ENCODE measurements at places on chromosomes 3 and 15.

GRCh38 chr15:61524545-61524944 is 295.4 kb upstream of the RORA start:
- no peak for DNase-seq

DNA sequence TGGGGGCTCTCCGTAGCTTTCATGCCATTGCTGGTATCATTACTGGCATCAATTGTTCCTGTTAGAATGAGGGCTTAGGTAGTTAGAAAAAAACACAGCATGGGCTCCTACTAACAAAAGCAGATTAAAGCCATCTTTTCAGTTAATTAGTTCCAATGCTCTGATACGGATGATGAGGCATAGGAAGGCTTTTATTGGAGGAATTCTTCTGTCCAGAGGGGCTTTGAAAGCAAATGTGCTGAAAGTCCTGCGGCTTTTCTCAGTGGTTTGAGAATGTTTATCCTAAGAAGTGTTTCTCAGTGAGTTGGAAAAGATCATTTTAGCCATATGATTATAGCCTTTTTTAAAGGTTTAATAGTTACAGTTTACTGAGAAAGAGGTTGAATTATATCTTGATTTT is 198.5 kb downstream of the THSD4 start:
- DNase-seq = no peak

DNA sequence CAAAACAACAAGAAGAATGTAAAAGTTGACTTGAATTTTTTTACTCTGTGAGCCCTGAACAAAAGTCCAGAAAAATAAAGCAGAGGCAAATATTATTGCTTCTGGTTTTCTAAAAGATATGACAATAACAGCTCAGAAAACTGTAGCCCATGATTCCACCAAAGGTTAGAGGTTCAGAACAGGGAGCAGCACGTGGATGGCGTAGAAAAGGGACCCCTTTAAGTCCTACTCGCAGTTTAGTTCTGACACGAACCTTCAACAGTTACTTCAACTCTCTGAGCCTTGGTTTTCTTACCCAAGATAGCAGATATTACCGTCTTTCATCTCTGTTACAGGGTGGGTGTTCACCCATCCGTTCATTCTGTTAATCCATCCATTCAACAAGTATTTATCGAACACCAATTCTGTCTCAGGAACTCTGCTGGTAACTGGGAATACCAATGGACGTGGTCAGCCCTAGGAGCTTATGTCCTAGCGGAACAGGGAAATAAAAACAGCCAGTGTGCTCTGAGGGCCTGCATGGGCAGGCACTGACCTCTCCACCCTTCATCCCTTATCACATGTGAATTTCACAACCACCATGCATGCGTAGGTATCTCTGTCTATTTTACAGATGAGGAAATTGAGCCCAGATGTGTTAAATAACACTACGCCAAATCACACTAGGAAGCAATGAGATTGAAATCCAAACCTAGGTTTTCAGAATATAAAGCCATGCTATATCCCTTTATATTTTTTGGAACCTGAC is 274.2 kb upstream of the ICE2 start:
- DNase-seq = no peak

DNA sequence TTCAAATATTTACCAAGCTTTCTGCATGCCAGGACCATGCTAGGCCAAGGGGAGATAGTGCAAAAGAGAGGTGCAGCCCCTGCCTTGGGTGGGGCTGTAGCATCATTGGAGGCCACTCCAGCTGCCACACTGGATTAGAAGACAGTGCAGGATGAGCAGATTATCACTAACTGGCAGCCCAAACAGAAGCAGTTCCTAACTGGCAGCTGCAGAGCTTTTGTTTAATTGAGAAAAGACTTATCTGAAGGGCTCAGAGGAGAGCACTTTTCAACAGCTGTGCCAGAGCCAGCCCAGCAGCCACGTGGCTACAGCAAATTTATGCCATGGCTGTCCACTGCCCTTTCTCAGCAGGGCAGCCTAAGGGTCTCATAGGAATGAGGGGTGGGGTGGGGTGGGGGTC is 13.5 kb upstream of the ACSBG1 start:
- no peak for DNase-seq

- DNase-seq = no peak
Observed at GRCh38 chr15:42108189-42108588, 13.8 kb upstream of the PLA2G4D start.

GRCh38 chr3:16743276-16743675 is 138.1 kb upstream of the DAZL start:
- no peak for DNase-seq

GRCh38 chr3:96900566-96900965 is 86.2 kb downstream of the EPHA6 start:
- no peak for DNase-seq

DNA sequence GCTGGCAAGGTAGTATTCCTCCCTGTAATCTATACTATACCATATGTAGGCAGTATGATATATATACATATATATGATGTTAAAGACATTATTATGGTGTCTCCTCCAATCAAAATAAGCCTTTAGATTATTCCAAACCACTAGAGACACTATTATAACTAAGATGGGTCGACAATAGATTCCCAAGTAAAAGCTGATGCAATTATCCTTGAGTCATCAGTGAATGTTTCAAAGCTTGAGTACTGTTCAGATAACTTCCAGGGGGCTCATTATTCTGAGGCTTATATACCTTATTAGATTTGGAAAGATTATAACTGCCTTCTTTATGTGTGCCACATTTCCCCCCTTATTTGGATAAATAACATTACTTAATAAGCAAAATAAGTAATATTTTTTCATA is 11.9 kb upstream of the C3orf38 start:
- peak; percentile 40 for DNase-seq

- no peak for DNase-seq
Observed at GRCh38 chr15:39807791-39808190, 25.1 kb upstream of the FSIP1 start.

DNA sequence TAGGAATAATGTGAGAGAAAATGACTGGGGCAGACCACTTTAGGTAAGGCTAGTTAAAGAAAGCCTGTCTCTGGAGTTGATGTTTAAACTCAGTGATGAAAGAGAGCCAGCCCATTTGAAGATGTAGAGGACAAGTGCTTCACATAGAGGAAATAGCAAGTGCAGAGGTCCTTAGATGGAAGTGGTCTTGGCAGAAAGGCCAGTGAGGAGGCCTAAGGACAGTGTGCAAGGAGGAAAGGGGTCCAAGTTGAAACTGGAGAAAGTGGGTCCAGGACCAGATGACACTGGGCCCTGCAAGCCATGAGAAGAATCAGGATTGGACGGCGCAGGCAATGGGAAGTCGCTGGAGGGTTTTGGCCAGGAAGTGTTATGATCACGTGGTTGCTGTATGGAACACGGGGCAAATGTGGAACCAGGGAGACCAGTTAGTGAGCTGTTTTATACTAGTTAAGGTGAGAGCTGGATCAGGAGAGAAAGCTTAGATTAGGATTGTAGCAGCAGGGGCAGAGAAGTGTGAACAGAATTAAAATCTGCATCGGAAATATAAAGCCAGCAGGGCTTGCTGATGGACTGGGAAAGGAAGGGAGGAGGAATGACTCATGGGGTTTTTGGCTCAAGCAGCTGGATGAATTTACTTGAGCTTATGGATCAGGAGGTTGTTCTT is 48.0 kb upstream of the SCAANT1 start:
- peak; percentile 82 for DNase-seq

DNA sequence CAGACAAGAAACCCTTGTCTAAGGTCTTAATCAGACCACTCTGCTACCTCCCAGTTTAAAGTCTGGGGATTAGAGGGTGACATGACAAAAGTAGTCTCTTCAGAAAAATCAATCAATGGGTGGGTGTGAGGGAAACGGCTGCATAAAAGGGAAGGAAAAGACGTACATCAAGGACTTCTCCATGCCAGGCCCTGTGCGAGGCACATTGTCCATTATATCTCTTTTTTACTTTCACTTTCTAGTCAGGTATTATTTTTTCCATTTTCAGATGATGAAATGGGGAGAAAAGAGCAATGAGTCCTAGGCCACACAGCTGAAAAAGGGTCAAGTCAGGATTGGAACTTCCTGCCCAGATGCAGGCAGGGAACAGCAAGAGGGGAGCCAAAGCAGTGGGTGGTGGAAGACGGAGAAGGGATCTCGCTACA is 4.6 kb upstream of the CX3CR1 start:
- DNase-seq = peak; percentile 18

DNA sequence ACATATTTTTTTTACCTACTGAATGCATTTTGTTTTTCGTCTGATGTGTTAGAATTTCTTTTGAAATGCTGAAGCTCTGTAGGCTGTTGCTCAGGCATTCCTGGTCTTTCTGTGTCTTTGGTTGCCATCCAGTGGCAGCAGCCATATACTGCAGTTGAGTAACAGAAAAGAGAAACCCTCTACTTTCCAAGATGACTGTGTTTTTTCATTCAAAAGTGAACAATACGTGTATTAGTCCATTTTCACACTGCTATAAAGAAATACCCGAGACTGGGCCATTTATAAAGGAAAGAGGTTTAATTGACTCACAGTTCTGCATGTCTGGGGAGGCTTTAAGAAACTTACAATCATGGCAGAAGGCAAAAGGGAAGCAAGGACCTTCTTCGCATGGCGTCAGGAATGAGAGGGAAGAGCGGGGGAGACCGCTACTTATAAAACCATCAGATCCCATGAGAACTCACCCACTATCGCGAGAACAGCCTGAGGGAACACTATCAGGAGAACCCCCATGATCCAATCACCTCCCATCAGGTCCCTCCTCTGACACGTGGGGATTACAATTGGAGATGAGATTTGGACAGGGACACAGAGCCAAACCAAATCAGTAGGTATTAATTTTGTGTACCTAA is 4.7 kb upstream of the GOLGA8B start:
- peak; percentile 83 for DNase-seq

- no peak for DNase-seq
Observed at GRCh38 chr15:62287066-62287857, 122.2 kb upstream of the C2CD4B start.

GRCh38 chr3:168889666-168890065 is 773.8 kb downstream of the MECOM start:
- DNase-seq = no peak

GRCh38 chr3:111948786-111949185 is 30.0 kb upstream of the ABHD10 start:
- DNase-seq = no peak

- DNase-seq = peak; percentile 48
Observed at GRCh38 chr15:99719096-99719541, 14.1 kb downstream of the LYSMD4 start.

DNA sequence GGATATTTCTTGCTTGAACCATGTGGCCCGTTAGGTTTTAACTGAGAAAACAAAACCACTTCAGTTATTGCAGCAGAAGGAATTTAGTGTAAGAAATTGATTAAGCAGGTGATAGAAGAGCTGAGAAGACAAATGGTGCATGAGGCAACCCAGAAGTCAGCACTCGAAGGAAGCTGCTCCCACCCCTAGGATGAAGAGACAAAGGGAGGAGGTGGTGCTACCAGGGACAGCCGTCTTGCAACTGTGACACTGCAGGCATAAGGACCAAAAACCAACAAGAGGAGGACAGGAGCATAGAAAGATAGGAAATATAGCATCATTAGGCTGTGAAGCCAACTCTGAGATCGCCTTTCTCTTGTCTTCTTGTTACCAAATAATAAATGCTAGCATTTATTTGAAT is 89.0 kb downstream of the IL20RB start:
- no peak for DNase-seq

- DNase-seq = peak; percentile 16
Observed at GRCh38 chr15:70236341-70237086, 138.8 kb upstream of the TLE3 start.

DNA sequence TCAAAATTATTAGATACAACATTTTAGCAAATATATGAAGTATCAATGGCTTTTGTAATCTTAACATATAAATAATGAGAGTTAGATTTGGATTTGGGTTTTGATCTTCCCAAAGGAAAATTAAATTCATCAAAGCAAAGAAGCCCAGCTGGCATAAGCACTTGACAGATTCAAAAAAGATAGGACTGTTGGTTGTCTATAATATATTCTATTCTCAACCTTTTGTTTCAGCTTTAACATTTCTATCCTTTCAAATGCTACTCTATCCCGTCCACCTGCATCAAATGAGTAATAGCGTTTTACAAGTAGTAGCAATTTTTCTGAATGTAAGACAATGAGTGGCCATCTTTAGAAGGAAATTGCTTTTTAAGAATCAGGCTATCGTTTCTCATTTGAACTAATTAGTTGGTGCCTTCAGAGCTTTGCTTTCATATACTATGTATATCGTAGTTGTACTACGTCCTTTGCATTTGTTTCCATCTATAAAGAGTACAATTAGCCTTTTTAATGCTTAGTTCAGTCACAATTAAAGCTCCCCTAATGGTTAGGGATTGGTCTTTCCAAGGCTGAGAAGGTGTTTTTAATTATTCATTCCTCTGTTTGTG is 278.0 kb downstream of the UBE2E2 start:
- DNase-seq = no peak

DNA sequence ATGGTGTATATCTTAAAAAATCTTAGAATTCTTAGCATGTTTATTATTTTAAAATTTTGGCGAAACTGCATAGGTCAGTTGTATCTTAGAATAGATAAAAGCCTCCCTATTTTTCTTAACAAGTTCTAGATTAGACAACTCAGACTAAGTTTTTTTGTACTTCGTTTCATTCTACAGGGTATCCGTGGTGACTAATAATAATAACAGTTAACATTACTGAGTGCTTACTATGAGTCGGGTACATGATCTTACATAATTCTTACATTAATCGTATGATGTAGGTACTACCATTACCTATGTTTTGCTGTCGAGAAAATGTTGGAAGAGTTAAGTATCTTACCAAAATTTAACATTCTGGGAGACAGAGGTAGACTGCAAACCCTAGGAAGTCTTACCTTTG is 60.7 kb downstream of the UBE2E2 start:
- DNase-seq = peak; percentile 79

GRCh38 chr15:44144184-44144583 is 50.9 kb downstream of the FRMD5 start:
- DNase-seq = no peak

- DNase-seq = peak; percentile 55
Observed at GRCh38 chr3:169657351-169658124, 6.0 kb downstream of the MECOM start.

GRCh38 chr3:171796625-171797264 is 13.5 kb downstream of the PLD1 start:
- DNase-seq = no peak

DNA sequence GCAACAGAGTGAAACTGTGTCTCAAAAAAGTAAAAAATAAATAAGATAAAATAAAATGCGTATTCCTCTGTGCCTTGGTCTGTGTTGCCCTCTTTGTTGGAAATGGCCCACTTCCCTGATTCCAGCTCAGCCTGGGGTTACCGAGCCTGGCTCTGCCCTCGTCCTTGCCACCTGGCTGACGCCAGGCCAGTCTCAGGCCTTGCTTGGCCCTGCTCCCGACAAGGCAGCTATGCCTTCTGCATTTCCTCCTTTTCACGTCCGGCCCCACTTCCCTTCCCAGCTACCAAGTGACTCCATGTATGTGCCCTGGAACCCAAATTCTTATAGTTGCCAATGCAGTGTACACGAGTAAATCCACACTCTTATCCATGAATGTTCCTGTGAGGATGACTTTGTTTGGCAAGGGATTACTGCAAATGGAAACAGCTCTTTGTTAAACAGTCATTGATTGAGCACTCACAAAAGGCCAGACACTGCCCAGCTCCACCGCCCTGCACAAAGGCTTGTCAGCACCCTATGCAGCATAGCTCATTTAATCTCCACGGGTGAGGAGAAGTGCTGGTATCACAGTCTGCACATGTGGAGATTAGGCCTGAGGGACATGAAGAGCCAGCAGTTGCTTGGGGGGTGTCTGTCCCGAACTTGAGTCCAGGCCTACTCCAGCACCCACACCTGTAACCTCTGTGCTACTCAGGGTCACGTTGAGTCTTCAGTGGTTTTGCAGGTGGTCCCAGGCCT is 25.1 kb downstream of the SPSB4 start:
- no peak for DNase-seq
